ENCODE measurements at places on chromosomes 11 and 22. TPM values are rescaled to one million over a fixed set of nuclear protein-coding genes. Genes with fewer than 3 reads are reported as not detected.

The NARS2 gene
- 15.4 TPM for polyA plus RNA-seq

DNA sequence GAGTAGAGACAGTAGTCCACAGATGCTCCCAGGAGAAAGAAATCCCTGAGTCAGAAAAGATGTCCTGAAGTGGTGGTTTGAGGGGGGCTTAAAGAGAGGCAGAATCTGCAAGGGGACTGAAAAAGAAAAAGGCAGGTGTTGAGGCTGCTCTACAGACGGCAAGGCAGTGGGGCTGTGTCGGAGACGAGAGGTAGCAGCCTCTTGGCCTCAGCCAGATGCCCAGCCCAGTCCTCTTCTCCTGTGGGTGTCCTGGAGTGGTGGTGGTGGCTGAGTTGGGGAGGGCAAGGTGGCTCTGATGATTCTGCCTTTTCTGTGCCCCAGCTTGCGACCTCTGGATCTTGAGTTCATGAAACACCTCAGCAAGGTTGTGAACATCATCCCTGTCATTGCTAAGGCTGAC is 9.3 kb upstream of the WBP2NL start:
- H3K4me3 ChIP-seq: no peak overlapping the region
- H3K27ac ChIP-seq: no peak overlapping the region
- no peaks in the 10 kb centered on the region for H3K36me3 ChIP-seq

The CCDC73 gene
- polyA plus RNA-seq: 0.10 TPM

The TRPC6 gene
- 4.2 TPM for polyA plus RNA-seq

The OPCML gene
- 1.4 TPM for polyA plus RNA-seq

The CSTF3 gene
- polyA plus RNA-seq: 49.2 TPM

The HBB gene
- 175 TPM for polyA plus RNA-seq

The JAML gene
- polyA plus RNA-seq: 35.2 TPM

GRCh38 chr22:38406617-38407016 is 48.4 kb downstream of the KCNJ4 start:
- no peak overlapping the region for H3K4me3 ChIP-seq
- no peaks in the 10 kb centered on the region for H3K4me1 ChIP-seq
- DNase-seq: no peak
- no peaks in the 10 kb centered on the region for H3K36me3 ChIP-seq

The CHRM1 gene
- 1.3 TPM for polyA plus RNA-seq

- H3K27me3 ChIP-seq: peaks cover 62% of the 10 kb centered on the region
- peak overlapping the region; percentile 32 for H3K4me3 ChIP-seq
- H3K4me1 ChIP-seq: peaks cover 2% of the 10 kb centered on the region
- no peaks in the 10 kb centered on the region for H3K36me3 ChIP-seq
- DNase-seq: peak; percentile 22
- H3K27ac ChIP-seq: no peak overlapping the region
Observed at GRCh38 chr22:42719656-42720262, 911 bp downstream of the A4GALT start.

The RRP8 gene
- 28.5 TPM for polyA plus RNA-seq

The OR52I2 gene
- 0.03 TPM for polyA plus RNA-seq

The FERMT3 gene
- polyA plus RNA-seq: 28.5 TPM

DNA sequence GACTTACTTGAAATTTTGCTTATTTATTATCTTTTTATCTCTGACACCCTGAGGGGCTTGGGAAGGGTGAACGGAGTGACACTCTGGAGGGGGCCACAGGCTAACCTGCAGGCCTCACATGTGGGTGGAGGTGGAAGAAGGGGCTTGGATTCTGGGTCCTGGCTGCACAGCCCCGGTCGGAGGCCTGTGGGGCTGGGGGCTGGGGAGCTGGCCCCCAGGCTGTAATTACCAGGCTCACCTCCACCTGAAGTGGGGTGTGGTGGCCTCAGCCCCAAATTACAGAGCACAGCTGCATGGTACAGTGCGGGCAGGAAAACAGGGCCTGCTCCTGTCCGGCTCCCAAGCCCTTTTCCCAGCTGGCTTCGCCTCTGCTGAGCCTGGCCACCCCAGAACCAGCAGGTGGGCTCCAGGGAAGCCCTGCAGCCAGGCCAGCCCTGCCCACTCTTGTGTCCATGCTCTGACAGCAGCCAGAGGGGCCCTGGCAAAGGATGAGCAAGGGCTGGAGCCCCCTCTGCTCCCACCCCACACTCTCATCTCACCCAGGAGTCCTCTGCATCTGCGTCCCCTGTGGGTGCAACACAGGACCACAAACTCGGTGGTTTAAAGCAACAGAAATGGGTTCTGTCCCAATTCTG is 48.0 kb downstream of the IGF2 start:
- H3K4me1 ChIP-seq: no peaks in the 10 kb centered on the region
- DNase-seq: no peak
- H3K4me3 ChIP-seq: no peak overlapping the region
- H3K27me3 ChIP-seq: peaks cover 4% of the 10 kb centered on the region
- H3K27ac ChIP-seq: no peak overlapping the region
- no peaks in the 10 kb centered on the region for H3K36me3 ChIP-seq

DNA sequence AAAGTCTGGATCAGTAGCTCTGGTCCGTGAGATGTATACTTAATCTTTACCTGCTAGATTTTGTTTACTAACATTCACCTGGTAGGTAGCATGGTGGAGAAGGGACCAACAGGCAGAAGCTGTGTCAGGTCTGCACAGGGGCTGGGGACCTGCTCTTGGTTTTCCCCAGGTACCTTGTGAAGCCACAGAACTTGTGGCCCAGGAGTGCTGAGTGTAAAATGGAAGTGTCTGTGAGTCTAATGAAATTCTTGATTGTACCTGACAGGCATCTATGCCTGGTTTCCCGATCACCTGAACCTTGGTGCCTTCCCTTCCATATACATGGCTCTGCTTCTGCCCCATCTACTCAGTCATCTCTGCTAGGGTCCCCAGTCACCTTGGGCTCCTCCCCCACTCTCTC is 94.3 kb downstream of the CWC15 start:
- H3K27ac ChIP-seq: no peak overlapping the region
- no peak overlapping the region for H3K4me3 ChIP-seq
- DNase-seq: no peak
- H3K36me3 ChIP-seq: peaks cover 23% of the 10 kb centered on the region
- H3K4me1 ChIP-seq: peaks cover 5% of the 10 kb centered on the region

DNA sequence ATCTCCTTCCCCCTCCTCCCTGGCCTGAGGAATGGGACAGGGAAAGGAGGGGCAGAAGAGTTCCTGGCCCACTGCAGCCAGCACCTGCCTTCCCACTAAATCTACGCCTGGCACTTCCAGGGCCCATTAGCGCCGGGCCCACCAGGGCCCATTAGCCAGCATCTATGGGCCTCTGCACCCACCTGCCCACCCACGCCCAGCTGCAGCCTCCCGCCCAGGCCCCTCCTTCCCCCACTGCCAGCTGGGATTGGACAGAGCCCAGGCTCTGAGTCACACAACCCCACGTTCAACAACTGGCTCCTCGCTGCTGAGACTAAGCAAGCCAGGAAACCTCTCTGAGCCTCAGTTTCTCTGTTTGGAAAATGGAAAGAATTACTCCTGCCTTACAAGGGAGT is 48.7 kb downstream of the CYTH4 start:
- DNase-seq: no peak
- no peaks in the 10 kb centered on the region for H3K36me3 ChIP-seq
- H3K4me1 ChIP-seq: peaks cover 33% of the 10 kb centered on the region
- peaks cover 47% of the 10 kb centered on the region for H3K27me3 ChIP-seq
- H3K4me3 ChIP-seq: no peak overlapping the region
- no peak overlapping the region for H3K27ac ChIP-seq

GRCh38 chr22:45460288-45461109 is 42.2 kb upstream of the FBLN1 start:
- no peak overlapping the region for H3K4me3 ChIP-seq
- DNase-seq: peak; percentile 58
- H3K27me3 ChIP-seq: no peaks in the 10 kb centered on the region

DNA sequence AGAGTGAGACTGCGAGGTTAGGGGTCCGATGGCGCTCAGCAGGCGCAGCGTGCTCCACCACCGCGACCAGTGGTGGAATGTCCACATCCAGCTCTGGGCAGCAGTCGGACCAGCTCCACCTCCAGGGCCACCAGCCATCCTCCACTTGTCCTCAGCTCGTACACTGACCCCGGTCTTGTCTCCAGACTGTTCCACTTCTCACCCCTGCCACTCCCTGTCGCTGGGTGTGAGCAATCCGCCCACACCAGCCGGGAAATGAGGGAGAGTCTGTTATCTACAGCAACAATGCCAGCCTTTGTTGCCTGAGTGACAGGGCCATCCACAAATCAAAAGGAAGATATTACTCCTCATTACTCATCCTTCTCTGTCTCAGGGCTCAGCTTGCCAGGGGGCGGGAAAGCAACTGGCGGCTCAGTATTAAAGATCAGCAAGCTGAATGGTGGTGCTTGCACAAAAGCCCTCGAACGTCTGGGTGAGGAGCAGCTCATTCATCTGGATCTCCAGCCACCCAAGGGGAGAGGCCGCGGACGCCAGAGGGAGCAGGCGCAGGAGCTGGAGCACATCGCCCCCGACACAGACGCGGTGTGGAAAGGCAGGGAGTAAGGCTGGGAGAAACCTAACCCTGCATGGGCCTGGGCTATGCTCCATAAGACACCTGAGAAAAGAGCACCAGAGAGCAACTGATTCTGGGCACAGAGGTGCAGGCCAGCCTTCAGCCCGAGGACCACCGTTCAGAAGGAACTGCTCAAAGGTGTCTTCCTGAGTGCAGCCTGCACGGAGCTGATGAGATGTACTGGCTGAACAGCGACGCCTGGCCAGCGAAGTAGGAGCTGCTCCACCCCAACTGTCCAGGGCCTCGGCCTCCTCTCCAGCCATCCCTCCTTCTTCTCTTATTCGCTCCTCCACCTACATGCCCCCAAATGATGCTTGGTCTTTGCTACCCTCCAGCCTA is 21.9 kb downstream of the IGSF9B start:
- H3K4me3 ChIP-seq: no peak overlapping the region
- H3K27me3 ChIP-seq: no peaks in the 10 kb centered on the region
- no peaks in the 10 kb centered on the region for H3K36me3 ChIP-seq

GRCh38 chr11:112364962-112365481 is 104.4 kb upstream of the PLET1 start:
- H3K36me3 ChIP-seq: no peaks in the 10 kb centered on the region
- H3K4me1 ChIP-seq: no peaks in the 10 kb centered on the region
- no peak overlapping the region for H3K4me3 ChIP-seq
- peak overlapping the region; percentile 40 for H3K27ac ChIP-seq

DNA sequence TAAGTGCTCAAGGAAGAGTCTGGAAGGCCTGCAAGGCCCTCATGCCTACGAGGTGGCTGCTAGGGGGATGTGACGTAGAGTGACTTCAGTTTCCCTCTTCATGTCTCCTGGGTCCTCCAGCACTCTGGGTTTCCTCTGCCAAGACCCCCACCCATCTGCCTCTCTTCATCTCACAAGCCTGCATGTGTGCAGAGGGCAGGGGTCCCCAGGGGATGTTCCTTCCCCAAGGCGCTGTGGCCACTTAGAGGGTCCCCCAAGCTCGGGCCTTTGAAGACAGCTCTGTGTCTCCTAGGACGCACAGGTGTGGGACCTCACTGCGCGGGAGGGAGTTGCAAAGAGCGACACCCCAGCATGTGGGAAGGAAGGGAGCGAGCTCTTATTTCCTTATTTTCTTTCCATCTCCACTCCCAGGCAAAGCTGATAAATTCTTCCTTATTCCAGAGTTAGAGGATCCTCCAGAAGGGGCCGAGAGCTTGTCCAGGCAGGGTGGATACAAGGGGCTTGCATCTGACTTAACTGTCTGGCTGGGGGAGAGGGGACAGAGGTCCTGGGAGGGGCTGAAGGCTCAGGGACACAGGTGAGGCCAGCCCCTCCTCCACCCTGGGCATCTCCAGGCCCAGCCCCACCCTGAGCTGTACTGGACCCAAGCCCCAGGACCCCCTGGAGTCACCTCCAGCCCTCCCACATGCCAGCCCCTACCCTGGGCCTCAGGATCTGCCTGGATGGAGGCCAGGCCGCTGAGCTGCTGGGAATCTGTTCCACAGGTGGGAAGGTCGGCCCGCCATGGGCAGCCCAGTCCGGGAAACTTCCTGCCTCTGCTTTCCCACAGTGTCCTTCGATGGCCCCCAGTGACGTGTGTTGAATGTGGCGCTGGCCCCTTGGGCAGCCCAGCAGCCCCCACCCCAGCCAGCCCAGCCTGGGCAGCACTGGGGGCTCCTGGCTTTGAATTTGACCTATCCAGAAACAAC is 59.7 kb upstream of the KCNQ1OT1 start:
- H3K36me3 ChIP-seq: no peaks in the 10 kb centered on the region
- no peaks in the 10 kb centered on the region for H3K27me3 ChIP-seq
- no peak for DNase-seq

- no peaks in the 10 kb centered on the region for H3K36me3 ChIP-seq
- H3K27me3 ChIP-seq: no peaks in the 10 kb centered on the region
- H3K27ac ChIP-seq: no peak overlapping the region
- no peak overlapping the region for H3K4me3 ChIP-seq
Observed at GRCh38 chr11:34748036-34748435, 127.1 kb downstream of the EHF start.

The OR6A2 gene
- polyA plus RNA-seq: 0.03 TPM

GRCh38 chr11:68043029-68043348 is 4.2 kb downstream of the TCIRG1 start:
- H3K27me3 ChIP-seq: no peaks in the 10 kb centered on the region
- DNase-seq: no peak
- H3K4me1 ChIP-seq: peaks cover 33% of the 10 kb centered on the region
- peaks cover 52% of the 10 kb centered on the region for H3K36me3 ChIP-seq

DNA sequence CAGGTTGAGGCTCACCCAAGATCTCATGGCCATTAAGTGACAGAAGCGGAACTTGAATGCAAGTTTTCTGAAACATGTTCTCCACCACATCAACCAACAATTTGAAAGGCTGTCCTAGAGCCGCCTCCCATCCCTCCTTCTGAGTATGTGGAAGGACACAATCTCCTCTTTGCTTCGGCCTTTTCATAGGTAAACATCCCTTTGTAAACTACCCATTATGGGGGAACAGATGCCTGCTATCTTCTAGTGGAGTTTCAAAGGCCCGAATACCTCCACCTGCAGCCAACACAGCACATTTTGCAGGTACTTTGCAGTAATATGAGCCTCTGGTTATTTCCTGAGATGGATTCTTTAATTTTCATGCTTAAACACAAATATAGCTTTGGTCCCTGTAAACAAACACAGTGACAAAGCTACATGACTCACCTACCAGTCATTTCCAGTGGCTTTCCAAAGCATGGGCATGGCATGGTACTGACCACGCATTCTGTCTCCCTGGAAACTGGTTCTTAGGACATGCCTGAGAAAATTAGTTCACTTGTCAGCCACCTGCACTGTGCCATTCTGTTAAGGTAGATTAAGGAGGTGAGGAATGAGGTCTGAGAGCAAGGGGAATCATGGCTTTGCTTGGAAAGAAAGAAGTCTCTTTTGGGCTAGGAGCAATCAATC is 60.2 kb downstream of the EHF start:
- H3K4me3 ChIP-seq: no peak overlapping the region
- no peak for DNase-seq
- no peaks in the 10 kb centered on the region for H3K36me3 ChIP-seq
- H3K4me1 ChIP-seq: no peaks in the 10 kb centered on the region
- H3K27ac ChIP-seq: no peak overlapping the region
- no peaks in the 10 kb centered on the region for H3K27me3 ChIP-seq

The PLET1 gene
- not detected for polyA plus RNA-seq

DNA sequence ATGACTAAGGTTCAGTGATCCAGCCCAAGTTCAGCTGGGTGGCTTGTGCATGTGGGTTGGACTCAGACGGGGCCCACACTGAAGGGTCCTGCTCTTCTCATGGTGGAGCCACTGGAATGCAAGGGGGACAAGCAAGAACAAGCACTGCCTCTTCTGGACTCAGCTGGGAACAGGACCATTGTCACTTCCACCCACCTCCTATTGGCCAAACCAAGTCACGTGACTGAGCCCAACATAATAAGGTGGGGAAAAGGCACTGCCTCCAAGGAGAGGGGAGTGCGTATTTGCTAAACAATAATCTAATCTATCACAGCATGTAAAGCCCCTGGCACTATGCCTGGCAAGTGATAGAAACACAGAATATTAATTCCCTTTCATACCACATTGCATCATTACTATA is 87.1 kb downstream of the CHST1 start:
- H3K27ac ChIP-seq: no peak overlapping the region
- H3K4me1 ChIP-seq: no peaks in the 10 kb centered on the region
- H3K36me3 ChIP-seq: no peaks in the 10 kb centered on the region
- H3K4me3 ChIP-seq: no peak overlapping the region
- peaks cover 8% of the 10 kb centered on the region for H3K27me3 ChIP-seq

The ELF5 gene
- not detected for polyA plus RNA-seq

All from large intestine (tissue), 12 donors.